Lung (tissue), 17 donors: ENCODE measurements at places on chromosomes 13 and 19. TPM values are rescaled to one million over a fixed set of nuclear protein-coding genes. Genes with fewer than 3 reads are reported as not detected.

Gene OR10H1
- not detected for total RNA-seq

Gene VSIG10L
- 0.57 TPM for total RNA-seq

Gene GPALPP1
- 16.4 TPM for total RNA-seq

Gene KL
- total RNA-seq = 6.6 TPM

Gene MTUS2
- total RNA-seq = 0.09 TPM

Gene SIAH3
- total RNA-seq = 0.03 TPM

Gene KLK14
- total RNA-seq = 3.9 TPM

Gene SHANK1
- total RNA-seq = 0.15 TPM

Gene RXFP2
- not detected for total RNA-seq

Gene C1QTNF9
- not detected for total RNA-seq

Gene ZNF507
- 29.8 TPM for total RNA-seq

Gene CDC16
- total RNA-seq = 123 TPM

Gene EMC10
- 62.2 TPM for total RNA-seq

Gene CYP2F1
- total RNA-seq = 0.85 TPM

Gene SIGLEC5
- 1.6 TPM for total RNA-seq

Gene MYPOP
- total RNA-seq = 6.7 TPM

Gene GRK1
- 3.1 TPM for total RNA-seq

Gene OLFM2
- 5.8 TPM for total RNA-seq

Gene PSG11
- not detected for total RNA-seq

Gene LAIR2
- not detected for total RNA-seq
